ENCODE measurements at places on chromosomes 13 and 19.

- DNase-seq: no peak
These were observed 358.7 kb downstream of the IRS2 start for GRCh38 chr13:109427695-109428094.

- peak; percentile 10 for DNase-seq
These were observed 25.5 kb upstream of the MCF2L start for GRCh38 chr13:112943309-112944125.

GRCh38 chr19:48508729-48509411 is 2.8 kb downstream of the LMTK3 start:
- DNase-seq: no peak

- no peak for DNase-seq
These were observed 403 bp upstream of the SIAH3 start for GRCh38 chr13:45851956-45852355.

DNA sequence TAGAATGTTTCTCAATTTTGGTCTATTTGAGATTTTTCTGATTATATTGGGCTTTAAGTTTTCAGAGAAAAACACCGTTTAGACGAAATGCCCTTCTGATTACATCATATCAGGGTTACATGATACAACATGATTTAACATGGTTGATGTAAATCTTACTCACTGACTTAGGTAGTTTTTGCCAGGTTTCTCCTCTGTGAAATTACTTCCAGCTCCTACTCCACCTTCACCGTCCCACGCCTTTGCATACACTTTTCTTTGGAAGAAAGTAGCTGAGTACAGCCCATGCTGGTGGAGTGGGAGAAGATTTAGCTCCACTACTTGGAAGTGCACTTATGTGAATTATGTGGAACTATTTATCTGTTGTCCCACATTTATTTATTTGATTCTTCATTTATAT is 433.2 kb upstream of the KLHL1 start:
- no peak for DNase-seq

DNA sequence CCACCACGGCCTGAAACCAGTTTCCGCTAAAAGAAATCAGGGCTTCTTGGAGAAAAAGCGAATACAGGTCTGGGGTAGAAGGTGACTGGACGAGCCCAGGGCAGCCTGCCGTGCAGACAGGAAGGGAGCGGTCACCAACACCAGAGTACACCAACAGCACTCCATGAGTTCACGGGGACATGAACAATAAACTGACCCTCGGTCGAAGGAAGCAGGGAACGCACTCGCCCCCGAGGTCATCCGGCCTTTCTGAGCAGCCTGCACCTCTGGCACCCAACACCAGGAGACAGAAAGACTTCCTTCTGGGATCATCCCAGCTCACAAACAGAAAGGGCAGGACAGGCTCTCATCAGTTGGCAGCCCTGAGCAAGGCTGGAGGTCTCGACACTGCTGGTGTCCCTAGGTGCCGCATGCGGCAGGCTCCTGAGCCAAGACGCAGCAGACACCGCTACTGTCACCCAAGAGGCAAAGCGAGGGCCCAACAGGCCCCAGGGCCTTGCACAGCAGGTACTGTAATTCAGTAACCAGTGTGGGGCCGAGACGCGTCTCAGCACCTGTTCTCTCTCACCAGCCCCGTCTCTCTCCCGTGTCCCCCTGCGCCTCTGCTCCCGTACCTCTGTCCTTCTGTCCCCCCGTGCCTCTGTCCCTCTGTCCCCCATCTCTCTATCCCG is 18.0 kb downstream of the DCUN1D2 start:
- no peak for DNase-seq

- no peak for DNase-seq
These were observed 345.3 kb downstream of the SLITRK1 start for GRCh38 chr13:83536941-83537340.

DNA sequence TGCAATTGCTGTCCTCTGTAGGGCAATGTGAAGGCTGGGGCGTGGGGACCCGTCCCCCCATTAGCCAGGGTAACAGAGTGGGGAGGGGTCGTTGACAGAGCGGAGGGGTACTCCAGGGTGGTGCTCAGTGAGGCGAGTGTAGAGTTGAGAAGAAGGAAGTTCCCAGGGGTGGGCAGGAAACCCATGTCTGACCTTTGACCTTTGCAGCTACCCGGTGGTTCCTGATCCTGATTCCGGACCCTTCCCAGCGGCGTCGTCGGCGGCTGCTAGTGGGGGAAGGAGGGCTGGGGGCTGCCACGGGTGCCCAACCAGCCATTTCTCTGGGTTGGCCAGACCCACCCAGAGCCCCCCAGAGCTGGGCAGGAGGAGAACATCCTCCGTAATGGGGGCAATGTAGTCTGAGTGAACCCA is 2.1 kb upstream of the PLVAP start:
- DNase-seq: no peak

Measured in midbrain (tissue), 1 donor.